ENCODE measurements at places on chromosomes 7 and 10. TPM values are rescaled to one million over a fixed set of nuclear protein-coding genes. Genes with fewer than 3 reads are reported as not detected.

- DNase-seq, result no peak
- peaks cover 56% of the 10 kb centered on the region for H3K4me1 ChIP-seq
Observed at GRCh38 chr7:2734084-2734686, 46.2 kb downstream of the AMZ1 start.

GRCh38 chr7:45192621-45193041 lies 35.0 kb downstream of the RAMP3 start:
- DNase-seq, result no peak
- H3K4me1 ChIP-seq, result no peaks in the 10 kb centered on the region
- H3K4me3 ChIP-seq, result no peak overlapping the region
- H3K27me3 ChIP-seq, result peaks cover 7% of the 10 kb centered on the region

DNA sequence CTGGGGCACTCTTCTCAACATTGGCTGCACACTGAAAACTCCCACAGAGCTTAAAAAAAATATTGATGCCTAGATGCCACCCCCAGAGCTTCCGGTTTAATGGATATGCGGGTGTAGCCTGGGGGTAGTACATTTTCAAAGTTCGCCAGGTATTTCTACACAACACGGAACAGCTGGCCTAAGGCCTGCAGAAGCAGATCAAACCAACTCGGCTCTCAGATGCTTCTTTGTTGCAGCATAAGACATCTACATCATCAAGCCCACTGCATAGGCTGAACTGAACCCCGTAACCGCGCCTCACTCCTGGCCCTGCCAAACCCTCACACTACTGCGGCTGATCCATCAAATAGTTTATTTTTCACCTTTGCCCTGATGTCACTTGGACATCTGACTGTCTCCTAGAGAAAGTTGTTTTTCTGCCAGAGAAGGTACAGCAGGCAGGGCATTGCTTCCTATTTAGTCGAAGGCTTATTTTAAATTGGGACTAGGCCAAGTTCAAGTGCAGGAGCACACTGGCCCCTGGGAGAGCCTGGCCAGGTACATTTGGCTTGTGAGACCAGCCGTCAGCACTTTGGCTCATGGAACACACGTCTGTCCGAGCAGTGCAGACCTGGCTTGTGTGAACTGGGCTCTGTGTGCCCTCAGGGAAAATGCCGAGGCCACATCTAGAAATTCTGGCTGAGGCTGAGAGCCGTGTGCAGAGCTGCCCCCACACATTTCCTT lies 113.3 kb downstream of the TACC2 start:
- H3K36me3 ChIP-seq, result no peaks in the 10 kb centered on the region
- no peaks in the 10 kb centered on the region for H3K4me1 ChIP-seq
- H3K27ac ChIP-seq, result no peak overlapping the region
- H3K27me3 ChIP-seq, result no peaks in the 10 kb centered on the region
- DNase-seq, result no peak

GRCh38 chr10:92822060-92822634 lies 26.2 kb upstream of the EXOC6 start:
- DNase-seq, result peak; percentile 71
- H3K4me3 ChIP-seq, result no peak overlapping the region
- H3K4me1 ChIP-seq, result no peaks in the 10 kb centered on the region
- H3K36me3 ChIP-seq, result no peaks in the 10 kb centered on the region

GRCh38 chr10:44960482-44961229 lies 1.1 kb downstream of the RASSF4 start:
- peak overlapping the region; percentile 92 for H3K27ac ChIP-seq
- peaks cover 88% of the 10 kb centered on the region for H3K4me1 ChIP-seq
- peak; percentile 12 for DNase-seq
- H3K36me3 ChIP-seq, result peaks cover 3% of the 10 kb centered on the region
- H3K4me3 ChIP-seq, result peak overlapping the region; percentile 72

DNA sequence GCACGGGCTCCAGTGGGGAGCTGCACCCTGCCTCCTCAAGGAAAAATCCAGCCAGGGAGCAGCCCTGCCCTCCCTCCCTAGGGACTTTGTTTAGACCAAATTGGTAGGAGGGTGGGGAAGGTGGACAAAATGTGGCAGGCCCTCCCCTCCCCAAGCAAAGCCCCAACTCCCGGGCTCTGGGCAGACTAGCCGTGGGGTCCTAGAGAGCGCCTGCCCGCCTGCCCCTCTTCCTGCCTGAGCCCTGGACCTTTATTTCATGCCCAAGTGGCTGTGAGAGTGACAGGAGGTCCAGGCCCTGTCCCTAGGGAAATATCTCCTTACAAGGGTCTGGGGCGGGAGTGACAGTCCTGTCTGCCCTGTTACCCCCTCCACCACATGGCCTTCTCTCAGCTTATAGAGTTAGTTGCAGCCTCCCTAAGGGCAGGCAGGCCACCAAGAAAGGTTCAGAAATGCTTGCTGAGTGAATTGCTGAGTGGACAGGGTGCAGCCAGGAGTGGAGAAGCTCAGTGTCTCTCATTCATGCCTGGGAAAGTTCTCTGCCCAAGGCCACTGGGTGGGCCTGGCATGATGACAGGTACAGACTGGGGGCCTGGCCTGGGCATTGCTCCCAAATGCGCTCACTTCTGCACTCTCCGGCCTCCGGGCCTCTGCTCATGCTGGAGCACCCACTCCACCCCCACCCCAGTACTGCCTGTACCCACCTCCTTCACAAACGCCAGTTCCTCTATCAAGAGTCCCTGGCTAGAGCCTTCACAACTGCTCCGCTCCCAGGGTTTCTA lies 25.2 kb downstream of the DNAJB12 start:
- H3K4me3 ChIP-seq, result no peak overlapping the region
- H3K27me3 ChIP-seq, result no peaks in the 10 kb centered on the region
- H3K36me3 ChIP-seq, result peaks cover 7% of the 10 kb centered on the region
- peaks cover 98% of the 10 kb centered on the region for H3K4me1 ChIP-seq

HIBADH gene
- total RNA-seq, result 17.5 TPM

MAP3K8 gene
- 15.6 TPM for total RNA-seq

All from stomach (tissue), 19 donors.